ENCODE measurements at places on chromosomes 16 and 17.

- DNase-seq, result peak; percentile 3
Measured at GRCh38 chr17:27782791-27783206, 17.5 kb downstream of the NOS2 start.

DNA sequence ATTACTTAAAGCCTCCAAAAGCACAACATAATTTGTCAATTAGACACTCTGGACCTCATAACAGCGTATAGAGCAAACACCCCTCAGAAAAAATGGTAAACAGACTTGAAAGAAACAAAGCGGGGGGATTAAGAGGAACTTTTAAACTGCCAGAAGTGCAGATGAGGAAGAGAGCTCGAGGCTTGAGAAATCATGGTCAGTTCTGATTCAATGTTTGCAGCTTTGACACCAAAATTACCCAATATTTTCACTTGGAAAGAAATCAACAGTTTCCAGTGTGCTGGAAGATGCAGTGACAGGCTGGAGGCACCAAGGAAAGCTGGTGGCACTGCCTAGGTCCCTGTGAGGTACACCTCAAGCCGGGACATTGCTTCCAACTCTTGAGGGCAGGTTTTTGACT, 180.9 kb upstream of the TOX3 start:
- no peak for DNase-seq

DNA sequence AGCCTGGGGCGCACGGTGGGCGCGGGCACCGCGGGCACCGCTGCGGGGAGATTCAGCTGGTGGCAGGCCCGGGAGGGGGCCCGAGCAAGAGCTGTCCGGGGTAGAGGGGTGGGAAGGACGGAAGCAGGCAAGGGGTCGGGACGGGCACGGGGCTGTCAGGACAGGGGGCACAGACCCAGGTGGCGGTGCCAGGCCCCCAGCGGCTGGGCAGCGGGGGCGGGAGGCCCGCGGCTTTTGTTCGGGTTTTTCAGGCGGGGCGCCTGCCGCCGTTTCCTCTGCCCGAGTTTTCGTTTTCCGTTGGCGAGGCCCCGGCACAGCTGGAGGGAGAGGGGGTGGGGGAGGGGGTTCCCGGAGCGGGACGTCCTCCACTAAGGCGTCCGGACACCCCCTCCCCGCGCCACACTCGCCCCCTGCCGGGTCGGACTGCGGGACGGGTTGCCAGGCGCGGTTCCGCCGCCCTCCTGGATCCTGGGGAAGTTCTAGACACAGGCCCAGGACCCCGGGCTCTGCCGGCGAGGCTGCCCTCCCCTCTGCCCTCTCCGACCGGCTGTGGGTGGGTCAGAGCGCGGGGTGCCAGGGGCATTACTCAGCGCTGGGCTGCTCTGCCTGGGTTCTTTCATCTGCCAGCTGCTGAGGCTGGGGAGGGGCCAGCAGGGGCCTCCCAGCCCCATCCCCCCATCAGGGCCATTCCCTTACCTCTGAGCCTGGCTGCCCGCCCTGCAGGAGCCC, 543 bp downstream of the ARHGAP23 start:
- no peak for DNase-seq

DNA sequence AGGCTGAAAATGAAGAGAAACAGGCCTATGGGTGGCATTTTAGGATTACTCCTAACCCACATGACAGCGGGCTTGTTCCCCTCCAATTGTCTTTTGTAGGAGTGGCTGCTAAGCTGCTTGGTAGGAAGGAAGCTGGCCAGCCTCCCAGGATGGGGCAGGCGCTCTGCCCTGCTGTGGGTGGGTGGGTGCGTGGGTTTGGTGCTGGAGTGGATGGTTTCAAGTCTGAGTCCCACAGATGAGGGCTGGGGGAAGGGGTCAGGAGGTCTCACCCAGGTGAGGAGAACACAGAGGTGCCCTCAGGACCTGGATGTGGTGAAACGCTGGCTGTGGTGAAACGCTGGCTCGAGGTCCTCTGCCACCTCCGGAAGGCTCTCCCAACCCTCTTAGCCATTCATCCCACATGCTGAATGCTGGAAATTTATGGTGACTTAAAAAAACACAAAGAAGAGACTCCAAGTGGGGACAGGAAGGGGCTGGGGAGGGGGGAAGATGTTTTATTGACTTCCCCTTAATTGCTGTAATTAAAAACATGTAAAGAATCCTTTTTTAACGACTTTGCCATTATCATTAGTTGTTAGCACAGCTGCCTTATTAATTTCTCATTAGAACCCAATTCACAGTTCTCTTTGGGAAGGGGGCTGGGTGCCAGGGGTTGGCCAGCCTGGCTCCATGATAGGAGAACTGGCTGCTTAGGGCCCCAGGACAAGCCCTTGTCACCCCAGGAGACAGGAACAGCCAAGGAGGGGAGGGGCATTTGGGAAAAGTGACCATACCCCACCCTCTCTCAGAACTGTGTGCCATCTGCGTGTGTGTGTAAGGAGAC, 153.5 kb upstream of the CDC42EP4 start:
- no peak for DNase-seq

DNA sequence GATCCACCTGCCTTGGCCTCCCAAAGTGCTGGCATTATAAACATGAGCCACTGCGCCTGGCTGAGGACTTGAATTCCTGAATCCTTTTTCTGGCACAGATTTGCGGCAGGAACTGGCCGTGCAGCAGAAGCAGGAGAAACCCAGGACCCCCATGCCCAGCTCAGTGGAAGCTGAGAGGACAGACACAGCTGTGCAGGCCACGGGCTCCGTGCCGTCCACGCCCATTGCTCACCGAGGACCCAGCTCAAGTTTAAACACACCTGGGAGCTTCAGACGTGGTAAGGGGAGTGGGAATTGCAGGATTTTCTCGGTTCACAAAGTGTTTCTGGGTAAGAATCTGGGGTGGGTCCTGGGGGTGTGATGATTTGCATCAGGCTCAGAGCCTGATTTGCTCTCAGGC, 41.0 kb downstream of the NDE1 start:
- no peak for DNase-seq

DNA sequence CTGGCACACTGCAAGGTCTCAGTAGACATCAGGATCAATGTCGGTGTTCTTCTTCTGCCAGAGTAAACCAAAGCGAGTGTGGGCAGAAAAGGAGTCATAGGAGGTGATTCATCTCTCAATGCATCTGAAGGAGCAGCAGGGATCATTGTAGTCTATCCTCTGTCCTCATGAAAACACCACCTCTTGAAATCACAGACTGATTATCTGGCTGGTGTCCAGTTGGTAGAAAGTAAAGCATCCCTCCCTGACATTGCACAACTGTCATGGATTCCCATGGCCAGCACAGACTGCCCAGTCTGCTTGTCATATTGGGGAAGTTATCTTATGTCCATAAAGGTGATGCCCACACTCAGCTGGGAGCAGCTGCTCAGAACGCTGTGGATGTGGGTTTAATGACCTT, 74.1 kb downstream of the ABCC12 start:
- no peak for DNase-seq

- no peak for DNase-seq
Measured at GRCh38 chr17:1604831-1605528, 23.7 kb downstream of the SLC43A2 start.

GRCh38 chr17:57135789-57136291, 50.8 kb downstream of the AKAP1 start:
- no peak for DNase-seq

DNA sequence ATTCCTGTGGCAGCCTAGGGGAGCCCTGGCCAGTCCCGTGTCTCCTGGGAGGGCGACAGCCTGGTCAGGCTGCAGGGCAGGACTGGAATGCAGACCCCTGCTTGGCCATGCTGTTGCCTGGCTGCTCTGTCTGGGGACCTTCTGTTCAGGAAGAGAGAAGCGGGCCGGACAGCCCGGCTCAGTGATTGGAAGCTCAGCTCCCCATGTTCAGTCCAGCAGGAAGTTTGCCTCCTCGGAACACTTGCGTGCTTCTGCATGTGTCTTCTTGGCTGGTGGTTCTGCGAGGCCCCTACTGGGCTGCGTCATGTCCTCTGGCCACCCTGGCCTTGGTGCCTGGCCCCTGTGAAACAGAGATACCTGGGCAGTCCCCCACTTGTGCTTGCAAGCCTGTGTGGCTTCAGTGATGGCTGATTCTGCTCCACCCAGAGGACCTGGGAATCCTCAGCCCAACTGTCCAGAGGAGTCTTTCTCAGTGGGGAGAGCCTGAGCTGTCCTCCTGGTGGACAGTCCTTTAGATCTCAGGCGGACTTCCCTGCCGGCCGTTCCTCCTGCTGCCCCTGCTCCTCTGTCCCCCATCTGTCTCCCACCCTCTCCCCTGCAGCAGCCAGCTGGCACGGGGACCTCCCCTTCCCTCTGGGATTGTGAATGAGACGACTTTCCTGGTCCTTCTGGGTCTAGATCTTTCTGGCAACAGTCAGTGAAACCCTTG, 279.5 kb downstream of the SEC14L1 start:
- peak; percentile 22 for DNase-seq

- DNase-seq, result no peak
Measured at GRCh38 chr17:79955691-79956440, 79.8 kb downstream of the TBC1D16 start.

DNA sequence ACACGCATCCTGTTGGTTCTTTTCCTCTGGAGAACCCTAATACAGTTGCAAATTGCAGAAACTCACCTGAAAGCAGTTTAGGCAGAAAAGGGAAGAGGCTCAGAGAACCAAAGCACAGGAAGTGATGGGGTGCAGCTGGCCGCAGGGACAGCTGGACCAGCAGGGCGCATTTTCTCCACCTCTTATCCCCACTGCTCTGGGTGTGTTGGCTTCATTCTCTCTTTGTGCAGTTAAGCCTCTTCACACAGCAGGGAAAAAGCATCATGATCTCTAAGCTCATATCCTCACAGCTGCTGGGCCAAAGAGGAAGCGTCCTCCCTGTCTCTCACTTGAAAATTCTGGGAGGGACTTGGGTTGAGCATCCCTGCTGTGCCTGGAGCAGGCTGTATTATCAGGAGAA, 20.0 kb upstream of the LRRC75A start:
- no peak for DNase-seq

- DNase-seq, result no peak
Measured at GRCh38 chr17:37131669-37132611, 183.2 kb downstream of the AATF start.

GRCh38 chr16:27464626-27465482, 62.9 kb downstream of the IL21R start:
- no peak for DNase-seq

- peak; percentile 51 for DNase-seq
Measured at GRCh38 chr17:4987767-4988567, 492 bp upstream of the CAMTA2 start.

GRCh38 chr16:79863128-79864031, 262.8 kb upstream of the MAF start:
- DNase-seq, result no peak

- no peak for DNase-seq
Measured at GRCh38 chr16:47888142-47888541, 267.7 kb downstream of the ABCC12 start.

- no peak for DNase-seq
Measured at GRCh38 chr16:11291091-11291703, 10.1 kb upstream of the PRM1 start.

DNA sequence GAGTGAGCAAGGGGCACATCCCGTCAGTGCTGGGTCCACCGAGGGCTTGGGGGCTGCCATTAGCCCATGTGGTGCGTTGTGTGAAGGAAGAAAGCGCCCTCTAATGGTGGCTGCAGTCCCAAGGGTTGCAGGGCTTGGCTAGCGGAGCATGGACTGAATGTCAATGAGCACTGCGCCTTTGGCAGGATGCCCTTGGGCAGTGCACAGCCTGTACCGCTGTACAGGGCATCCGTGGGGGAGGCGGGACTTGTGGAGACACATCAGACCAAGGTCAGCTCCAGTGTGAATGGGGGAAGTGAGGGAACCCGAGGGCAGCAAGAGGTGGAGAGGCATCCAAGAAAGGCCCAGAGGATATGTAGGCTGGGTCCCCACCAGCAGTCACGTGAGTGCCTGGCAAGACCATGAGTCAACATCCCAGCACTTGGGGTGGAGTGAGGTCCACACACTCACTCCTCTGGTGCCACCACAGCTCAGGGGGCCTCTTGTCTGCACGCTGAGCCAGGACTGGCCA, 75.5 kb upstream of the MED9 start:
- no peak for DNase-seq

- no peak for DNase-seq
Measured at GRCh38 chr16:27951489-27952120, 111.9 kb downstream of the GSG1L start.
